ENCODE measurements at places on chromosomes 3 and 15.

DNA sequence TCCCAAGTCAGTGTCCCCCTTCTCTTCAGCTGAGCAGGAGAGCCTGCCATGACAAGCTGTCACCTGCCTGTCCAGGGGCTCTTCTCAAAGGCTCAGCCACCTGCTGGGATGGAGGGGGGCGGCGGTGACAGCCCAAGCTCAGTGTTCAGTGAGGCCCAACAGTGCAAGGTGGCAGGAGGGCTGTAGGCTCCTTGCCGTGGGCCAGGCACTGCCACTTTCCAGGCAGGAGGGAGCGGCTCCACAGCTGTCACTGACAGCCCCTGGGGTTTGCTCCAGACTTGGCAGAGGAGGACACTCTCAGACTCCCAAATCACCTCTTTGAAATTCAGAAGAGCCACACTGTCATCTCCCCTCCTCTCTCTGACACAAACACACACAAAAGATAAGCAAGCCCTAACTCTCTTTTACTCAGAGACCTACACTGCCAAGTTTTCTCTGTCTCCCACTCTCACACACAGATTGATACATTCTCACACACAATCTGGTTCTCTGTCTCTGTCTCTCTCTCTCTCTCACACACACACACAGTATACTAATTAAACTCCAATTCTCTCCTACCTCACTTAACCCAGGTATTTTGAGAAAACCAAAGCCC lies 443.3 kb downstream of the EPHB1 start:
- no peak for DNase-seq

- DNase-seq, result no peak
Measured at GRCh38 chr3:61702453-61702852, 141.1 kb downstream of the PTPRG start.

DNA sequence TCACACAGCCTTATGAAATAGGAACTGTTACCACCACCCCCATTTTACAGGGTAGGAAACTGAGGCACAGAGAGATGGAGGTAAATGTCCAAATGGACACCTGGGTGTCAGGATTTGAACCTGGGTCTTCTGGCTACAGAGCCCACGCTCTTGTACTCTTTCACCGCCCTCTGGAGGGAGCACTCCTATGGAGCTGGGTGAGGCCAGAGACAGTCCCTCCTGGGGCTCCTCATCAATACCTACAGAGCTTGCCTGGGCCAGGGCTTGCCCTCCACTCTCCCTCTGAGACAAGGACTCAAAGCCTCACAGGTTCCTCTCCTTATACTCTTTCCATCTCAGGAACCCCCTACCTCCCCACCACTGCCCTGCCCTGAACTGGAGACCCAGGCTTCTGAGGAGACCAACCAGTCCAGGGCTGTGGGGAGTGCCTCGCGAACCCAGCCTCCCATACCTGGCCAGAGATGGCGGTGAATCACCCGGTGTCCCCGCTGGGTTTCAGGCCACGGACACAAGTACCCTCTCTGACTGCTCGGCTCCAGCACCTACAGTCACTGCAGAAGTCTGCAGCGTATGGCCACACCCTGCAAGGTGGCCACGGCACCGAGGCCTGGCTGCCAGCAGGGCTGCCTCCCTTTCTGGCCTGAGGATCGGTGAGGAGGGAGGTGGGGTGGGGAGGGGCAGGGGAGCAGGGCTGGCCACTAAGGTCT lies 22.1 kb upstream of the ATP2B2 start:
- no peak for DNase-seq

DNA sequence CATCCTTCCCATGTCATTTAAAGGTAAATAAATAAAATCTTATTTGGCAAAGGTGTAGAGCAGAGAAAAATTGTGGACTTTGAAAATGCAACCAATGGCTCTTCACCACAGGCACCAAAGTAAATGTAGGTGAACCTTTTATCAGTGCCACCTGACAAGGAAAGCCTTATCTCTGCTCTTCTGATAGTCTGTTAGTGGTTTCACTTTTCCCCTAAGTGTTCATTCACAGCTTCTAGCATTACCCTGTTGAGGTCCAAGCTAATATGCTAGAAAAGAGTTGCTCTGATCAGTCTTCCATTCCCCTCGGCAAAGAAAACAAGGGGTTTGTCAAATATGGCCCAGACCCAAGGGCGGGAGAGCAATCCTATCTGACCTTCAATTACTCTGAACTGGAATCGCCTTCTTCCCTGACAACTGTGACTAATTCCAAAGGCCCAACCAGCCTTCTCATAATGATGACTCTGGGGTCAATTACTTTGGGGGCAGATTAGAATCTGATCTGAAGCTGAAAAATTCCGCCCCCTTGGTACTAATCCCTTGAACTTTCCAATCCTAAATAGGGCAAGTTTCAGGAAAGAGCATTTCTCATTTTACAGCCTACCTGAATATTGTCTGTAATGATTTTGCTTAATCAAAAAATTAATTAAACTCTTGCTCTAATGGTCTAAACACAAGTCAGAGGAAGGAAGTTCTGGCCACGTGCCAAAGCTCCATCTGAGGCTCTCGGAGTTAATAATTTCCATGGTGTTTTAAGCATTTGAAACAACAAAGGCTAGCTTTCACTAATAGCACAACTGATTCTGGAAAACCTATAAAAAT lies 52.4 kb downstream of the SETMAR start:
- DNase-seq, result no peak

DNA sequence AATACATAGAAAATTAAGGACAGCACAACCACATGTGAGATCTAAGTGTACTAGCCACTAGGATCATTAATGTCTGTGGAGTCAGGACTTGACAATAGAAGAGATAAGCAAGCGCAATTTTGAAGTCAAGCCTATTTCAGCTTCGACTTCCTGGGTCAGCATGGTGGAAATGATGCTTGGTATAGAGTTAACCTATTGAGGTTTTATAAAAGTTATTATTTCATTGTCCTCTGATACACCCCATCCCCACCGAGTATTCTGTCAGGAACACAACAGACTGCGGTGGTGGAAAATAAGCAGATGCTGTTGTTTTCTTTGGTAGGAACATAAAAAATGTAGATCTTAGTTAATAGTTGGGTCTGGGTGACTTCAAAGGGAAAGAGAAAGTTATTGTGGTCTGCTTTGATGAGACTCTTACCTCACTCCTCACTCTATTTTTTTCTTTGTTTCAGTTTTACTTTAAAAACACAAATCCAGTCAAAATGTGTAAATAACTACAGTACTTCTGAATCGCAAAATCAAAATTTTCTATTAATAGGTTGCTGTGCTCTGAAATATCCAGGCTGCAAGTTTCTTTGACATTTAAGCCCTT lies 82.1 kb downstream of the IL5RA start:
- no peak for DNase-seq

DNA sequence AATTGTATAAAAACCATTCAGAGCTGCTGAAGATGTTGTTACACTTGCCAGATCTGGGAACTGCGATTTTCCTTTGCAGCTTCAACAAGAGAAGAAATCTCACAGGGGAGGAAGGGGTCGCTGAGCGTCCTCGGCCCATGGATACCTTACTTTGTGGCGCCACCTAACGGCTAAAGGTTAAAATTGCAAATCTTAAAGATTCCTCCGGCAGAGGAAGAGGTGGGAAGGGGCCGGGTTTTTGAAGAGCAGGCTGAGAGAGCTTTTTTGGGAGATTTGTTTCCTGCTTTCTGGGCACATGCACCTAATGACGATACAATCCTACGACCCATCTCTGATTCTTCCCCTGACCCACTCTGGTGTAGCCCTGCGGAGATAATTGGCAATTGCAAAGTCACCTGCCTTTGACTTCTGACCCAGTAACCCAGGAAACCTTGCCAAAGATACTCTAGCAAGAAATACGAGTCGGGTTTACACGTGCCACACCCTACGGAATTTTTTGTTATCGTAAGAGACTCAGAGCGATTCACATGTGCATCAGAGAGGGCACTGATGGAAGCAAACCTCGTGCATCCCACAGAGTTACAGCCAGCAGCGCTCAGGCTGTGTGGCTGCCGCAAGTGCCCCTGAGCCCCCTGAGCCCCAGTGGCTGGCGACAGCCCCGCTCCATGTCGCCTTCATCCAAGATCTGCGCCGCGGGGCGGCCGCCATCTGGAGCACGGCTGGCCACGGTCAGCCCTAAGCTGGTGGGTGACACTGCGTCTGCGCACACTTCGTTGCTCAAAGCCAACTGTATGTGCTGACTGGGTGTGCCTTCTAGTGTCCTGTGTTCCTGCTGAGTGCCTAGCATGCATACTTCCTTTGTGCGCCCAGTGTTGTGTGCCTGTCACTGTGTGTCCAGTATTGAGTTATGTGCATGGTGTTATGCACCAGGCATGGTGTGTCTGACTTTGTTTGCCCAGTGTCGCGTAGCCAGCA lies 55.2 kb upstream of the CHRNA7 start:
- DNase-seq, result peak; percentile 1

DNA sequence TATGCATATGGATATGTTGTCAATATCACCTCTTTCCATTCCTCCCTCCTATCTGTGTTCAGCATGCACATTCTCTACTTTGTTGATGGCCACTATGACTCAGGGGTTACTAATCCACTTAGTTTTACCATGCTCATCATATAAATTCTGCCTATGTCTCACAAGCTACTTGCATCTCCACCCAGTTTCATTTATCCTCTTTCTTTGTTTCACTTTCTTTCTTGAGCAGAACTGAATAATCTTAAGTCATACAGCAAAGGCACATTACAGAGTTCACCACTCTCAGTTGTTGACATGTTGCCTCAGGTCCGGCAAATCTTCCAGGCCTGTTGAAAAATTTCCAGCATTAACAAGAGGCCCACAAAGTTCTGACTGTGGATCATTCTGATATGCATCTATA lies 71.5 kb downstream of the SSR3 start:
- DNase-seq, result no peak

- DNase-seq, result no peak
Measured at GRCh38 chr15:66621491-66622467, 56.0 kb upstream of the LCTL start.

DNA sequence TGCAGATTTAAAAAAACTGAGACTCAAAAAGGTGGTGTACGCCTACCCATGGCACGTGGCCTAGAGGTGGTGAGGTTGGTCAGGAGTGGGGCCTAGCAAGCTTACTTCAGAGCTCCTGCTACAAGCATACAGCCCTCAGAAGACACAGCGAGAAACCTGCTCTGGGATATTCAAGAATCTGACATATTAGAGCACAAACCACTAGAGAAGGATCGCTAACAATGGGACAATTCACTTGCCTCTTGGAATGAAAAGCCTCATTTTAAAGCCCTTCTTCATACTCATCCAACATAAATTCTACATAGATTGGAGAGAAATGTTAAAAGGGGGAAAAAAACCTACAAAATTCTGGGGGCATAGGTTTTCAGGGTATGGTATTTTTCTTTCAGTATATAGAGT lies 118.0 kb upstream of the ARHGEF3 start:
- DNase-seq, result no peak

DNA sequence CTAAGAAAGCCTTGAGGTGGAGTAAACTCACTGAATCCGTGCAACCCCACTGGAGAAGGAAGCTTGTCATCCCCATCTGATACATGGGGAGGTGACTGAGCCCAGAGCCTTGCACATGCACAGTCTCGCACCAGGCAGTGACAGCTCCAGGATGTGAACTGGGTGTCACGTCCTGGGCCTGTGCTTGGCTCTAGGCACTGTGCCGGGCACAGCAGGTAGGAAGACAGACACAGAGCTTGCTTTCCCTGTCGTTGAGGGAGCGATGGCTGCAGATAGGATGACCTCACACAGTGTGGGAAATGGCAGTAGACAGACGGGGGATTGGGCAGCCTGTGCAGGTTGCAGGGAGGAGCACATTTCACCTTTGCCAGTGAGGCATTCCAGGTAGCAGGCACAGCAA lies 12.2 kb upstream of the ATP2B2 start:
- no peak for DNase-seq

- DNase-seq, result no peak
Measured at GRCh38 chr3:72899349-72899765, 11.5 kb downstream of the GXYLT2 start.

GRCh38 chr3:63179862-63180522 lies 98.1 kb upstream of the SYNPR start:
- DNase-seq, result no peak

GRCh38 chr3:195732940-195733339 lies 12.2 kb downstream of the MUC20 start:
- no peak for DNase-seq

- no peak for DNase-seq
Measured at GRCh38 chr3:70989174-70989573, 594.4 kb downstream of the FOXP1 start.

DNA sequence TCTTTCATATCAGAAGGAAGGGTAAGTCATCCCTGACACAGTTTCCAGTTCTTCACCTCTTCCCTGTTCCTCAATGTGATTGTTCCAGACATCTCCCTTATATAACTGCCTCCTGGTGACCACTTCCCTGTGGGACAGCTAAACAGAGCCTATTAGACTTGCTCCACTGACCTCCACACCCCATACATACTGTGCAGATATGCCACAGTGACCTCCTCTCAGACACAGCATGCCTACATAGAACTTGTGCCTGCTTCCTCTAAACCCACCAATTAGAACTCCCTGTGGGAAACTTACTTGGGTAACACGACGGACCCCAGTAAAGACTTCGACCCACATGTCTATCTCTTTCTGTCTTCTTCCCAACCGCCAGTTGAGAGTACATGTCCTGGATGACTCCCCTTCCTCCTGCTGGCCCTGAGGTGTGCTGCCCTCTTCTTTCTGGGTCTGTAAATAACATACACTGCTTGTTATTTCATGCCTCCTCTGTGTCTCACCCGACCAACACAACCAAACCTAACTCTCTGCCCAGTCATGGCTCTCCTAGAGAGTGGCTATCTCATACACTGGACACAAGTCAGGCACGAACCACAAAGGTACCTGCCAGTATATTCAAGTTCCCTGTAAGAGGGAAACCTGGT lies 53.0 kb downstream of the IGSF11 start:
- DNase-seq, result no peak

DNA sequence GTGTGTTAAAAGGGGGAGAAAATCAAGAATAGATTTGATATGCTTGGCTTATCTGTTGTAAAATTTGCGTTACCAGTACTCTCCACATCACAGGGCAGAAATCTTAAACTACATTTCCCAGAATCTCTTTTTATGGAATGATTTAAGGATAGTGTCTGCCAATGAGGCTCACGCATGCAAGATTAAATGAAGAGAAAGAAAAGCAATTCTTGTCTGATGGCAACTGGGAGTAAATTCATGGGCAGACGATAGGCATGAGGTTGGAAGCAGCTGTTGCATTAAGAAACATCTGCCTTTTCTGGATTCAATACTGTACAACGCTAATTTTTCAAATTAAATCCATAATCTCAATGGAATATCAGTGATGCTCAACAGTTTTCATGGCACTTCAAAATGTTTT lies 27.2 kb upstream of the ANKRD28 start:
- DNase-seq, result no peak

DNA sequence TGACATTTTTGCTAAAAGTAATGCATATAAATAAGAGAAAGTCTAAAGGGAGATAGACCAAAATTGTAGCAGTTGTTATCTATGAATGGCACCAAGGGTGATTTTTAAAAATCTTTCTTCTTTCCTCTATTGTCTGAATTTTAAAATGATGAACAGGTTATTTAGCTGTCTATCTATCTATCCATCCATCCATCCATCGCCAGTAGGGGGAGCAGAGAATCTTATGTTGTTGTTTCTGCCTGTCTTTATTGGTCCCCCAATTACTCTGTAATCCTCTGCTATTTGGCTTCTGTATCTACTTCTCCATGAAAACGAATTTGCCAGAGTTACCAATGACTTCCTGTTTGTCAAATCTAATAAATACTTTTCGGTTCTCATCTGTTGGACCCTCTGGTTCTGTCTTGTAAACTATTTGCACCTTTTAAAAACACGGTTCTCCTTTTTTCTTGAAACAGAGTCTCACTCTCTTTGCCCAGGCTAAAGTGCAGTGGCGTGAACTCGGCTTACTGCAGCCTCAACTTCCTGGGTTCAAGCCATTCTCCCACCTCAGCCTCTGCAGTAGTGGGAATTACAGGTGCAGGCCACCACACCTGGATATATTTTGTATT lies 86.0 kb downstream of the ECT2 start:
- peak; percentile 49 for DNase-seq

- no peak for DNase-seq
Measured at GRCh38 chr3:2568156-2568555, 469.5 kb downstream of the CNTN4 start.
